Activated naive CD4-positive, alpha-beta T cell treated with anti-CD3 and anti-CD28 coated beads, Interleukin-2, amount 50 U/mL, for 72 hours (primary cell): ENCODE measurements at places on chromosomes 5 and 9.

GRCh38 chr9:93592008-93592642 is 15.7 kb downstream of the PHF2 start:
- DNase-seq: no peak

DNA sequence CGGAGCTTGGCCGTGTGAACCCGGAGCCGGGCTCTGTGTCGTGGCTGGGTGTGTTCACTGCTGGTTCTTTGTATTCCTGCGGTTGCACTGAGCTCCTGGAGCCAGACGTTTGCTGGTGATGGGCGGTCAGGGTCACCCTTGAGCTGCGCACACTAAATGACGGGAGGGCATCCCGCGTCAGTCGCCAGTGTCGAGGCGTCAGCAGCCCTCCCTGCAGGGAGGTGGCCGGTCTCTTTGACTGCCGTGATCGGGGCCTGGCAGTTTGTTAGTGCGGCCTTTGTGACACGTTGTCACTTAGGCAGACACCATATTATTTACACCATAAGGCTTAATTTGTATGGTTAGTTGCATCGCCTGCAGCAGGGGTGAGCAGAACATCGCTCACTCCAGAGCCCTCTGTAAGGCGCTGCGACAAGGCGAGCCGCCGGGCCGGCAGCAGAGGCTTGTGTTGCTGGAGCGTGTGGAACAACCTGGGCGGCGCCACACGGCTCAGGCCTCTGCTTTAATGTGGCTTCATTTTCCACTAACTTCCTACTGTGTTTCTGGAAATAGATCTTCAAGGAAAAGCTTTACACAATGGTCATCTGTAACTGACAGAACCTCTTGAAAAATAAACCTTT is 8.3 kb downstream of the NDUFS6 start:
- peak; percentile 44 for DNase-seq

- DNase-seq: no peak
These were observed 112.4 kb downstream of the SSBP2 start for GRCh38 chr5:81638471-81638870.

DNA sequence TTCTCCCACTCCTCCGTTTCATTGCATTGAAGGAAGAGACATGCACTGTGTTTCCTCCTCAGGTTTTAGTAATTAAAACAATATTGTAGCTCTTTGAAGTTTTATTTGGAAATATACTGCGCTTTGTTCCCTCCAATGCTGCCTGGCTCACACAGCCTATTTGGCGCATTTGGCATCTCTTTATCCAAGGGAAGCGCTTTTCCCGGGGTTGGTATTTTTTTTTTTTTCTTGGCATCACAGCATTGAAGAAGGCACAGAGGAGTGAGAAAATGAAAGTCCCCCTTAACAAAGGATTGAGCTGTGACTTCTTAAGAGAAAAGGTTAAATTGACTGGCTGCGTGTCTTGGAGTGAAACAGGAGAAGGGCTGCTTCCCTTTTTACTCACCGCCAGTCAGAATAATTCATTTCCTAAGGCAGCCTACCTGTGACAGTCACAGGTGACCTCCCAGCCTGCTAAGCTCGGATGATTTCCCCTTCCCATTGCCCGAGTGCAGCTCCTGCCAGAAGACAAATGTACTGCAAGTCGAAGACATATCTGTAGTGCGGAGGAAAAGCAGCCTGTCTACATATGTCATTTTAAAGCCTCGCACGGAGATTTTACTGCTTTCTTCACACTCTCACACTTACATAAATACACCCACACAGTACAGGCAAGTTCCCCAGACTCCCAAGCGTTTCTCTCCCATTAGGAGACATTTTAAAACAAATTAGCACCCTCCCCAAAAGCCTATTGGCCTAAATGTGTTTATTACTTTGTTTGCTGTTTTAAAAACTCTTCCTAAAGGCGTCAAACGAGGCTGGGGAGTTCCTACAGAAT is 665.5 kb upstream of the ZNF608 start:
- no peak for DNase-seq

GRCh38 chr5:181044662-181045305 is 4.7 kb downstream of the BTNL9 start:
- no peak for DNase-seq

GRCh38 chr5:167049771-167050567 is 1241.5 kb upstream of the WWC1 start:
- DNase-seq: no peak

DNA sequence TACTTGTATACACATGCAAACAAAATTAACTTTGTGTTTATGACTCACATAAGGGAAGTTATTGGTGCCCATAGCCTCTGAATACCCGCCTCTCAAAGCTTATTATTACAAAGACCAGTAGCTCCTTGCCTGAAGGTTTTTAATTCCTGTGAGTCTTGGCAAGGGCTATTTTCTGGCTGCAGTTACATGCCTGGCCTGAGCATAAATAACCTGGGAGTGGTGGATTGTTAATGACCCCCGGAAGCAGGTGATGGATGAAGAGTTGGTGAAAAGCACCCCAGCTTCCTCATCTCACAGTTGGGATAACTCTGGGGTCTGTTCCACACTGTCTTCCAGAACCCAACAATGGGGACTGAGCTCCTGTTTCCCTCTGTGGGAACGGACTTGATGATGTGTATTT is 594.5 kb downstream of the PDE4D start:
- no peak for DNase-seq

DNA sequence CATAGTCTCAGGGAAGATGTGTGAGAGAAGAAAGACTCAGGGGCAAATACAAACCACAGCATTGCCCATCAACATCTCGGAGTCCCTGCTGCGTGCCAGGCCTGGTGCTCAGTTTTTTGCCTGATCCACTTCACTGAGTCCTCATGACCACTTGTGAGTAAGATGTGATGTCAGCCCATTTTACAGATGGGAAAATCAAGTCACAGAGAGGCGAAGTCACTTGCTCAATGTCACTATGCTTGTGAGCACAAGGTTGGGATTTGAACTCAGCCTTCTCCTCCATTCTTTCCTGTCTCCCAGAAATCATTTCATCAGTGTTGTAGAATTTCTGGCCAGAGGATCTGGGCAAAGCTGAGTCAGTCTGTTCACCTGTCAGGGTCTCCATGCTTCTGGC is 34.6 kb upstream of the PSD2 start:
- no peak for DNase-seq

DNA sequence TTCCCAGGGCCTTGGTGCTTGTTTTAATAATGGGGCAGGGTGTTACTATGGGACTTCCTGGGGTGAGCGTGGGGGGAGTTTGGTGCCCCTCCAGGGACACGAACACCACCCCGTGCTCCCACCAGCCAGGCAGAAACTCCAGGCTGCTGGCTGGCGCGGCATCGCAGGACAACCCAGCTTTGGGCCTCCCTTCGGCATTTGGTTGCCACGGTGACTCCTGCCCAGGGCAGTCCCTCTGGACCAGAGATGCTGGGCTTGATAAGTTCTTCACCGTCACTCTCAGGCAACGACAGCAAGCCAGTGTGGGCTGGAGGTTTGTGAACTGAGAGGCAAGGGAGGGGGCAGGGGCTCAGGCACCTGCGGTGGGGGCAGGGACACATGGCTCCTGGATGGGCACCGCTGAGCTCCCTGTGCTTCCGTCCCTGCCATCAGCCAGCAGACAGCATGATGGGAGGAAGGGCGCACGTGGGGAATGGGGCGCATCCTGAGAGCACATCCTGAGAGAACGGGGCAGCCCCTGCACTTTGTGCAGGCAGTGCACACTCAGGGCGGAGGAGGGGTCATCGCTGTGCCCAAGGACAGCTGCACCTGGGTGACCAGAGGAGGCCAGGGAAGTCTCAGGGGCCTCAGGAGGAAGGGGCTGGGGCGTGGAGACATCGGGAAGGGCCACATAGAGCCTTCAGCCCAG is 116.4 kb downstream of the RXRA start:
- no peak for DNase-seq

DNA sequence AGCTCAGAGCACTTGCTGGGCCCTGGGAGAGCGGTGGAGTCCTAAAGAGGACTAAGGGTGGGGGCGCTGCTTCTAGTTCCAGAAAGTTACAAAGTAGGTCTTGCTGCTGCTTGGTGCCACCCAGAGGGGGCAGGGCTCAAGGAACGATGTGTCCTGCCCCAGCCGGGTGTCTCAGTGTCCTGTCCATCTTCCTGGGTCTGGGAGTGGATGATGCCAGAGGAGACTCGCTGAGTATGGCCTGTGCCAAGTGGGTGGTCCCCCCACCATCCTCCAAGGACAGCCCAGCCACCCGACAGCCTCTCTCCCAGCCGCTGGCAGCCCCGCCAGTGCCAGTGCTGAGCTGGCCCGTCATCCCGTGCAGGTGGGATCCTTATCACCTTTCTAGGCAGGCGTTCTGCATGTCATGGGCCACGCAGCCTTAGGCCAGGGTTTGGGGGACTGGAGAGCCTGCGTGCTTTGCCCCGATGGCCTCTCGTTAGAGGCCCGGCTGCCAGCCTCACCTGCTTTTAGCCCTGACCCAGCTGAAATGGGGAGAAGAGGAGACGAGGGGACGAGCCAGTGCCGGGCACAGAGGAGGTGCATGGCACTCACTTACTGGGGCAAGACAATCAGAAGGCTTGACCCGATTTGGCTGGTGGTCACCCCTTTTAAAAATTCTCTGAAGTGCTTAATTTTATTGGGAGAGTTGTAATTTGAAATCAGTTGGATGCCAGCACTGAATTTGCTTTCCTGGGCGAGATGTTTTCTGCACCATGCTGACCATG is 5.6 kb downstream of the WNK2 start:
- no peak for DNase-seq

GRCh38 chr5:154962494-154962893 is 21.6 kb downstream of the MRPL22 start:
- no peak for DNase-seq

DNA sequence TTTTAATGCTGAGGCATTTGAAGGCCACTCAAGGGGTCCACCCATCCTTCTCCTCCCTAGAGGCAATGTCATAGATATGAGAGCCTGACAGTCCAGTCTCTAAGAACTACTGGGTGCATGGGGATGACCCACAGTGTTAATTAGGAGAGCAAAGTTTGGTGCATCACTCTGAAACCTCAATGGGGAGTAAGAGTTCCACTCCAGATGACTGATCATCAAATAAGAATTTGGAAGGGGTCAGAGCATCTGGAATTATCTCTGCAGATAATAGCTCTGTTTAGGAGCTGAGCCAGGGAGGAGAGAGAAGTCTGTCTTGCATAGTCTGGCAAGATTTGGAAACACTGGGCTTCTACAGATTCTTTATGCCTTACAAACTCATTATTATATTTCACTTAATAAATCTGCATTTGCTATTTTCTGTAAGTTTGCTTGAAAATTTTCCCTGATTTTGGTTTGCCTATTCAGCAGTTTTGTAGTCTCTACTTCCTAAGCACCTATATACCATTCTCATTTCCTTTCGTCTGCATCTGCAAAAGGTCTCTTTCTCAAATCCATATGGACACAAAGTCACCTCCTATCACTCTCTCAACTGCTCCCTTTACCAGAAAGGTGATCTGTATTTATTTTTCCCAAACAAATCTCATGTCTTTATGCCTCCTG is 27.7 kb downstream of the FGF10 start:
- DNase-seq: no peak

GRCh38 chr5:150764530-150764929 is 5.7 kb upstream of the DCTN4 start:
- DNase-seq: no peak

DNA sequence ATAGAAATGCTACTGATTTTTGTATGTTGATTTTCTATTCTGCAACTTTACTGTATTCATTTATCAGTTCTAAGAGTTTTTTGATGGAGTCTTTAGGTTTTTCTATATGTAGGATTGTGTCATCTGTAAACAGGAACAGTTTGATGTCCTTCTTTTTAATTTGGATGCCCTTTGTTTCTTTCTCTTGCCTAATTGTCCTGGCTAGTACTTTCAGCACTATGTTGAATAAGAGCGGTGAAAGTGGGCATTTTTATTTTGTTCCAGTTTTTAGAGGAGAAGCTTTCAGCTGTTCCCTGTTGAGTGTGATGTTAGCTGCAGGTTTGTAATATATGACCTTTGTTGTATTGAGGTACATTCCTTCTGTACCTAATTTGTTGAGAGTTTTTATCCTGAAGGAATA is 13.3 kb downstream of the HSD17B4 start:
- DNase-seq: no peak

DNA sequence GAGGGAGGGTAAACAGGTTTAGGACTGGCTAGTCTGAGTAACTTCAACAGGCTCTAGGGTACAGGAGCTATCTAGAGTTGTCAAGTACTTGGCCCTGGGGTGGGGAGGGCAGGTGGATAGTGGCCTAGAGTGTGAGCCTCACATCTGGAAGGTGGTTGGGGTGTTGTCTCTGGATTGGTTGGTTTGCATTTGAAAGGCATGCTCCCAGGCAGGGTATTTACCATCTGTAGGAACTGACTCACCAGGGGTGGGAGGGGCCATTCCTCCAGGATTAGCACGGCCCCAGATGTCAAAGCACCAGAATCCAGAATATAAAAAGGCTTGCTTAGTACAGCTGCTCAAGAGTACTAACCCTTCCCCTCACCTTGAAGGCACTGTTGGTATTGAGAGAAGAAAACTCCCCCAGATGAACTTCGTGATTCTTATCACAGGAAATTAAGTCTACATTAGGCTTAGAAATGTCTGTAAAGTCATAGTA is 193.3 kb downstream of the NTRK2 start:
- no peak for DNase-seq

- DNase-seq: no peak
These were observed 880 bp upstream of the UBAC1 start for GRCh38 chr9:135961811-135962695.

GRCh38 chr5:9572246-9572645 is 26.4 kb upstream of the SEMA5A start:
- DNase-seq: no peak

GRCh38 chr5:178839319-178839704 is 20.4 kb upstream of the ZNF354B start:
- DNase-seq: peak; percentile 56

GRCh38 chr5:160398806-160399205 is 1.0 kb downstream of the FAM200C start:
- DNase-seq: no peak

- no peak for DNase-seq
These were observed 149.5 kb upstream of the PHYKPL start for GRCh38 chr5:178381921-178382695.

- no peak for DNase-seq
These were observed 553.1 kb downstream of the LRRC70 start for GRCh38 chr5:63131626-63132285.

- DNase-seq: no peak
These were observed 7.0 kb upstream of the SLC9A3 start for GRCh38 chr5:531101-531748.

DNA sequence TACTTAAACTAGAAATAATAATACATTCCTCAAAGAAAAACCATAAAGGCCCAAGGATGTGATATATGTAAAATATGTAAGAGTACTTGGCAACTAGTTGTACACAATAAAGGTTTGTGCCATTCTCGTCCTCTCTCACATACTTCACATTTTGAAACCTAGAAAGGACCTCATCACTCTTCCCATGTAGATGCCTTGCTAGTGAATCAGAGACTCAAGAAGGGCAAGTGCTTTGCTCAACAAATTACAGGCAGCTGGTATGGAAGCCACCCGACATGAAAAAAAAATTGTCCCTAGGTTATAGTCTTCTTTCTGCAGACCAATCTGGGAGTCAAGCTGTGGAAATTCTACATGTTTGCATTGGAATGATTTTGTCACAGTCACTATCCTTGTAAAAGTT is 31.7 kb downstream of the ADRB2 start:
- DNase-seq: no peak
